ENCODE measurements at places on chromosomes 12 and 14.

- no peak for DNase-seq
Observed at GRCh38 chr14:47678993-47679392, 3.6 kb upstream of the MDGA2 start.

- DNase-seq, result no peak
Observed at GRCh38 chr12:131805421-131805820, 22.8 kb upstream of the MMP17 start.

GRCh38 chr12:130179621-130180020 lies 17.4 kb downstream of the FZD10 start:
- DNase-seq, result no peak

- no peak for DNase-seq
Observed at GRCh38 chr12:28709986-28710685, 438.9 kb upstream of the FAR2 start.

DNA sequence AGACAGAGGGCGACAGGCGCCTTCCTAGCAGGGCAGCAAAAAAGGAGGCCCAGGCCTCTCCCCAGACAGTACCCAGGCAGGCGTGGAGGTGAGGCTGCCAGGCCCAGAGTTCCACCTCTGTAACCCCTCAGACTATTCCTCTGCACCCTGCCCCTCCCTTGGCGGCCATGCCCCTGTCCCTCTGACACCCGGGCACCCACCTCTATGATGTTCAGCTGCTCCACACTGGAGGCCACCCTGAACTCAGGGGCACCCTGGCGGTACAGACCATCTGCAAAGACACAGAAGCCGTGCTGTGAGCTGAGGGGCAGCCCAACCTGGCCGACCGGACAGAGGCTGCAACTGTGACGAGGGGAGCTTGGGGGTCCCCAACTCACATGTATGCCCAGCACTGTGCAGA lies 20.1 kb downstream of the ARL6IP4 start:
- no peak for DNase-seq

DNA sequence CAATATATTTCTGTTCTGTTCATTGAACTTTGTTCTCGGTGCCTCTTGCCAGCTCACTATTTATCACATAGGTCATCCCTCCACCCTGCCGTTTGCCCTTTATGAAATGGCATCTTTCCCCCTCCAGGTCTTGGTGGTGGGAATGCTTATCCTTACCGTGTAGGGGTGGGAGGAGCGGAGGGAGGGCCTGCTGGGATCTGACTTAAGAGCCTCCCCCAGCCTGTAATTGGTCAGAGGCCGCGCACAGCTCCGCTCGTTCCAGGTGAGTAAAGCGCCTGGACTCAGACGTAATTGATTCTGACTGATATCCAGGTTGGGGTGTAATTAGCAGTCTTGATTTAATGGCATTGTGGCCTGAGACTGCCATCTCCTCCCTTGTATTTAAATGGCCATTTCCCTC lies 185.3 kb downstream of the TSPAN9 start:
- DNase-seq, result no peak
